Small intestine (tissue), 16 donors: ENCODE measurements at places on chromosomes 1 and 21.

DNA sequence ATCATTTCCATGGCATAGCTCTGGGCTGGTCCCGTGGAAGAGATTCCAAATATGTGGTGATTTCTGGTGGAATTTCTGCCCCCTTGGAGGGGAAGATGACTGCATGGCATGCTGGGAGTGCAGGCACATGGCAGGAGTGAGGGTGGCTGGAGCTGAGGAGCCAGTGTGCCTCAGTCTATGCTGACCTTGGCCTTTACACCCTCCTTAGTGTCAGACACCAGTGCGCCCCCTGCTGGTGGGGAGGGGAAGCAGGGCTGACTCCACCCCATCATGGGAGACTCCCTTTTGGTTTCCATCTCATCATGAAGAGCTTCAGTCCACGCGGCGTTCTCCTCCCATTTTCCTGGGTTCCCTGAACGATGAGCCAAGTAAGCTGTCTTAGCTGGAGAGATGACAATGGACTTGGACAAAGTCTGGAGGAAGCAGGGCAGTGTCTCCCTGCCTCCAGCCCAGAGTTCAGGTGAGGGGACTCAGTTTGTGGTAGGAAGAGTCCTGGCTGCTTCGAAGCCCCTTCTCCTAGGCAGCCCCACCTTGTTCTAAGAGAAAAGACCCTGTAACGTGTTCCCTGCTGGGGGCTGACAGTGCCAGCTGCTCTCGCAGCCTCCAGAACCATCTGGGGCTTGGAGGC is 10.3 kb downstream of the ALX3 start:
- DNase-seq = peak; percentile 43

DNA sequence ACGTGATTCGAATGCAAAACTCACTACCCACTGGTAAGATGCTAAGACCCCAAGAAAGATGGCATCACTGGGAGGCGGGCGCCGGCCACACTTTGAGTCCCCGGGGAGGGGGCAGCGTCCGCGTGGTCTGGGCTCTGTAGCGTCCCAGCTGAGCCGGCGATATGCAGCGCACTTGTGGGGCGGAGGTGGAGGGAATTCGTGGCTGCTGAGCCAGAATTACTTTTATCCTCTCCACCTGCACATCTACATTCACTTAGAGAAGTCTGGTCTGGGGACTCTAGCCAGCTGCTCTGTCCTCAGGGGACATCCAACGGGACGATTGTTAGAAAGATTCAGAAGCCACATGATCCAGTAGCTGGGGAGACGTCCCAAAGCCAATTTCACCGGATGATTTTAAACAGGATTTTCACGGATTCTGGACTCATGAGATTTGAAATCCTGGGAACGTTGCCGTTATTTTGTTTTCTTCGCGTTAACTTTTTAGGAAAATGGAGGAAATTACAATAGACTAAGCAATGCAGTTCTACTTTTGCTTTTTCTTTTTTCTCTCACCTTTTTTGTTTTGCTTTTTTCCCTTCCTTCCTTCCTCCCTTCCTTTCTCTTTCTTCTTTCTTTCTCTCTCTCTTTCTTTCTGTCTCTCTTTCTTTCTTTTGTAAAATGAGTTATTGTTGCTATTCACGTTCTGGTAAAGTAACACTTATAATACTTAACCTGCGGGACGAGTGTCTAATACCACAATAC is 1.3 kb downstream of the JAM2 start:
- DNase-seq = no peak

DNA sequence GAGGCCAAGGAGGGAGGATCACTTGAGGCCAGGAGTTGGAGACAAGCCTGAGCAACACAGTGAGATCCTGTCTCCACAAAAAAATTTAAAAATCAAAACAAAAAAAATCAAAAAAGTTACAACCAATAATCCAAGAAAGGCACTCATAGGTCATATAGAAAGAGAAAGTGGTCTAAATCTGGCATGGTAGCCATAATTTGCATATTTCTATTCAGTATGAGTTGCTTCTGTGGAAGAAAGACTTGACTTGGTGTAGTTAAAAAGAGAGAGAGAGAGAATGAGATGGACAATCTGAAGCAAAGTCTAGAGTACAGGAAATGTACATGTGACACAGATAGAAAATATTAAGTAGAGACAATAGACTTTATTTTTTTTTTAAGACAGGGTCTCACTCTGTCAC is 22.5 kb downstream of the JMJD4 start:
- DNase-seq = no peak

DNA sequence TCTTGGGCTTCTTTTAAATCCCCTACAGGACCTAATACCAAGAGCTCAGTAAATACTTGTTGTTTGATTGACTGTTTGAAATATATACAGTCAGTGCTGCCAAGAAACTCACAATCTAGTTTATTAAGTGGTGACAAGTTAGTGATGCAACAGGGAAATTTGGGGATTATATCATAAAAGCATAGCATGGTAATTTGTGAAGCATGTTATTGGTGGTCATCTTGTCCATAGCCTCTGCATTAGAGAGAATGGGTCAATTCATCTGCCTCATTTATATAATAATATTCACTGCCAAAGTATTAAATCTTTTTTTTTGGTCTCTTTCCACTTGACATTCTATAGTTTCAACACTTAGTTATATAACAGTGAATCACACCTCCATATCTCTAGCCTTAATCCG is 138.2 kb upstream of the SPAG17 start:
- DNase-seq = no peak

GRCh38 chr1:176315519-176316220 is 108.6 kb upstream of the COP1 start:
- no peak for DNase-seq
